Fibroblast of skin of scalp (primary cell): ENCODE measurements at places on chromosomes 7 and 10.

- DNase-seq, result peak; percentile 63
These were observed 19.0 kb upstream of the CLDN4 start for GRCh38 chr7:73811760-73812168.

- peak; percentile 72 for DNase-seq
These were observed 53.0 kb upstream of the MAGI2 start for GRCh38 chr7:79506481-79506880.

GRCh38 chr7:341841-342638 is 52.1 kb downstream of the FOXL3 start:
- no peak for DNase-seq

DNA sequence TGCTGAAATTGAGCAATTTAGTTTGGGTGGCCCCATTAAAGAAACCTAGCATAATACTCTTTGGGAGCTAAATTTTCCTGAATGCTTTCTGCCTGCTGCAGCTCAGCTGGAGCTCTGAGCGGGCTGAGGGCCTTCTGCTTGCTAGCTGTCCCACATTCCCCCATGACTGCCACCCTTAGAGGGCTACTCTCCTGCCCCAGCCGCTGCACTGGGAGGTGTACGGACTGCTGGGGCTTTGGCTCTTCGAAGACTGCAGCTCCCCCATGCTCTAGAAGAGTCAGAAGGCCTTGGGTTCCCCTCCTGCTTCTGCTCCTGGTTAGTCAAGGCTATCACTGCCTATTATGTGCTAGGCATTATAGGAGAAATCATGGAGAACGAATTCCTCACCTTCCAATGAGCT is 31.5 kb downstream of the BLVRA start:
- DNase-seq, result no peak

GRCh38 chr10:24010436-24010970 is 198.4 kb upstream of the KIAA1217 start:
- no peak for DNase-seq

DNA sequence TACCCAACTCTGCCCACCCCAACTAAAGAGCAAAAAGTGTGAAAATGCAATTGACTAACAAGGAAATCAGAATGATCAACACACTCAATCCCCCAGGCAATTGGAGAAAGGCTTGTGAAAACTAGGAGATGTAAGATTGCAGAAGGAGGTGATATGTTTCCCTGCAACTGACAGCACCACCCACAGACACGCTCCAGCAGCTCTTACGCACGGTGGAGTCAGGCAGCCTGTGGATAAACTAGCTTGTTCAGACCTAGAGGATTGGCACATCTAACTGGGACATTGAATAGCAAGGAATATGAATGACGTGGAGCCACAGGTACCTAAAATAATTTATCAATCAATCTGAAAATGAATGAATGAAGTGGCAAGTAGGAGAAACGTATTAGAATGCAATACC is 125.7 kb upstream of the MYO3A start:
- DNase-seq, result no peak

- no peak for DNase-seq
These were observed 22.1 kb downstream of the EXOC4 start for GRCh38 chr7:133275008-133275407.

DNA sequence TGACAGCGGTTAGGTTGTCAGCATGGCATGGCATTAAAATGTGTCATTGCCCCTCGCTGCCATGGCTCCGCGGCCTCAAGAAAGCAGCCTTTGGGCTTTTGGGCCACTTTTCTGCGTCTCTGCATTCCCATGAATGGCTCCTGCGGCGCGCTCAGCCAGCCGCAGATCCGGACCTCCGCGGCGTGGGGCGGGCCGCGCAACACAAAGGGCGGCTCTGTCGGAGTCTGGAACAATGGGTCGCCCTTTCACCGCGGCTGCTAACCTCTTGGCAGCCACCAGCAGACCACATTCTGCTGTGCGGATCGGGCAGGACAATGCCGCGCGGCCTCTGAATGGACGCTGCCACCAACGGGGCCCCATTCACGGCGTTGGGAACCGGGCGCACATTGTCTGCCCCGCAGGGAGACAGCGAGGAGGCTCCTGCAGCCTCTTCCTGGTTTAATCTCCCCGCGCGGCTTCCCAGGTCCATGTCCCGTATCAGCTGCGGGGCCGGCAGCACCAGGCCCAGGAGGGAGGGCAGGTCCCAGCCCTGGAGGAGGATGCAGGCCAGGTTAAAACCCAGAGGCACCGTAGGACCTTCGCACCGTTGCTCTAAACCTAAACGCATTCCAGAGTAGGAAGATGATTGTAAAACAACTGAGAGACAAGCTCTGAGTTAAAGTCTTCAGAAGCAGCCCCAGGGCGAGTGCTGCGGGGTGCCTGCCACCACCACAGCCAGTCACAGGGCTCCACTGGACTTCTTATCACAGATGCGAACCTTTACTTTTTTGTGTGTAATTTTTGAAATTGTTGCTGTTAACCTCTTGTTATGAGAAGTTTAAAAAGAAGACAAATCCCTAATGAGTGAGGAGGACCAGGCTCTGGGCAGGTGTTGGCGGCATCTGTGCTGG is 71.6 kb downstream of the NKX6-2 start:
- peak; percentile 20 for DNase-seq

GRCh38 chr10:16966991-16967865 is 150.0 kb upstream of the RSU1 start:
- peak; percentile 66 for DNase-seq

GRCh38 chr7:70470746-70471145 is 661.2 kb upstream of the GALNT17 start:
- DNase-seq, result no peak

GRCh38 chr10:17344206-17344605 is 110.2 kb downstream of the ST8SIA6 start:
- peak; percentile 73 for DNase-seq

DNA sequence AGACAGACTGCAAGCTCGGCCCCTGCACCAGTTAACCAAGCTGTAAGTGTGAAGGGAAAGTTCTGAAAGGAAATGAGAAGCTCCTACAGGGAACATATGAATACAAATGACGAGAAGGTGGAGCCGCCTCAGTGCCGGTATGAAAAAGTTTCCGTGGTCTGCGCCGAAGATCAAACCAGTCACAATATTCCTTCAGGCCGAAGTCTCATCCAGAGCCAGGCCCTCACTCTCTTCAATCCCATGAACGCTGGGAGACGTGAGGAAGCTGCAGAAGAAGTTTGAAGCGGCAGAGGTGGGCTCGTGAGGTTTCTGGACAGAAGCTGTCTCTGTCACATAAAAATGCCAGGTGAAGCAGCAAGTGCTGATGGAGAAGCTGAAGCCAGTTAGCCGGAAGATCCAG is 71.9 kb downstream of the CFAP46 start:
- no peak for DNase-seq

- DNase-seq, result peak; percentile 27
These were observed 80.6 kb downstream of the PRKAG2 start for GRCh38 chr7:151796091-151796870.

- no peak for DNase-seq
These were observed 282.4 kb downstream of the ADARB2 start for GRCh38 chr10:1454951-1455350.

DNA sequence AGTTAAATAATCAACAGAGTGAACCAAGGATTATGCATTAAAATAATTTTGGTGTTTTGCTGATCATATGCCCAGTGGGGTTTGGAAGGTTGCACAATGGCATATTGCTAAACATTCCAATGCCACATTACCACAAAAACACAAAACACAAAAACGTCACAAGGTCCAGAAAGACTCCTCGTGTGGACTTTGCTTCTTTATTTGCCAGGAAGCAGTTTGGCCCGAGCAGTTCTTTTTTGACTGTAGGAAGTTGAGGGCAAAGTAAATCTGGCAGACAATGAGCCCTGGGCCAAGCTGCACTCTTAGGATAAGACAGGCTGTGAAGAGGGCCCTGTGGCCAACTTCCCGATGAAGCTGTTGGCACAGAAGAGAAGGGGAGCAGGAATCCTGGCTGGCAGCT is 39.2 kb upstream of the SLC35B4 start:
- no peak for DNase-seq

GRCh38 chr7:27071622-27072390 is 24.0 kb downstream of the HOXA1 start:
- DNase-seq, result no peak

- no peak for DNase-seq
These were observed 40.8 kb upstream of the DLD start for GRCh38 chr7:107850216-107850615.

GRCh38 chr10:101752241-101752640 is 23.7 kb downstream of the FGF8 start:
- DNase-seq, result no peak

DNA sequence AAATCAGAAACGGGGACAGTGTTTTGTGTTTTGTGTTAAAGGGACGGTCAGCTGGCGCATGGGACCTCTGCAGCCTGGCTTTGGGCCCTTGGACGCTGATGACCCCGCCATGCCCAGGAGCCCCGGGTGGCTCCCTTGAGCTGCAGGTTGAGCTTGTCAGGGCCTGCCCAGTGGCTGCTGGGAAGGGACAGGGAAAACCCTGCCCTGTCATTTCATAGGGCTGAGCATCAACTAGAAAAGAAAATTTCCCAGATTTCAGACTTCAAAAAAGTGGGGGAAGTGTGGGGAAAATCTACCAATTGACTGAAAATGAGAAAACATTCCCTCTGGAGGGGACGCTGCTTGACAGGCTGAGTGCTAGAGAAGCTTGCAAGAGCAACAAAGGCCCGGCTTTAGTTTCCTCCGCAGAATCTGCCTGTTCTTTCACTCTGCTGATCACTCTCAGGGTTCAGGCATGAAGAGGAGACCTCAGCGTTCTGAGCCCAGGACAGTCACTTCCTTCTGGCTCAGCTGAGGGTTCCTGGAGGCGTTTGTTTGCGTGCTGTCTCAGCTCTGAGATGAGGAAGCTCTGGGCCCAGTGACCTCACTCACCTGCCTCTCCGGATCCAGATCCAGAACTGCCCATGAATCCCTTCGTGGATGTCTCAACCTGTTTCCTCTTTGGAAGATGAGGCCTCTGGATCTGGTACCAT is 18.6 kb upstream of the DNAJB6 start:
- DNase-seq, result no peak

DNA sequence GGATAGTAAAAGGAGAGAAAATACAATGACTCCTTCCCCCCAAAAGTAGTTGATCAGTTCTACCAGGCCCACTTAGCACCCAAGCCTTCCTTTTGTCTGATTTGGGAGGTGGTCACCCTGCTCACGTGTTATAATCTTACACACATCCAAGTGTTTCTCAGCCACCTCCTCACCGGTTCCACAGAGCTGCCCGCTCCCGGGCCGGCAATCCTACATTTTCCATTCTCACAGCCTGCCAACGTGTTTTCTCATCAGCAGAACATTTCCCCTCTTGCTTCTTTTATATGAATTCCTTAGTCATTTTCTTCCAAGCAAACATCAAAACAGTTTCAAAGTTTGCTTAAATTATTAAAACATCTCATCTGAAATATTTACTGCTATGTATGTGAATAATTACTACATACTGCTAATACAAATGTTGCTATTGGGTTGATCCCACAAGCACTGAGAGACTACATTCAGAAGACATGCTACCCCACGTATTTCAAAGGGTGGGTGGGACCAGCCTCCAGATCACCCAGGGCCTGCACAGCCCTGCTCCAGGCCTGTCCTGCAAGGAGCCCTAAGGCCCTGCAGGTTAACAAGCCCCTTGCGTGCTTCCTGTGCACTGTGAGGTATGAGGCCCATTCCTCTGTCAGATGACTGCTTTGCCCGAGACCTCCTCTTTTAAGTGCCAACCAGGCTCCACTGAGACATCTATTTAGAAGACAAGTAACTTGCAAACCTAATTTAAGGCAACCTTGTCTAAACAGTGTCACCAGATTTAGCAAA is 75.3 kb downstream of the GRB10 start:
- DNase-seq, result no peak

DNA sequence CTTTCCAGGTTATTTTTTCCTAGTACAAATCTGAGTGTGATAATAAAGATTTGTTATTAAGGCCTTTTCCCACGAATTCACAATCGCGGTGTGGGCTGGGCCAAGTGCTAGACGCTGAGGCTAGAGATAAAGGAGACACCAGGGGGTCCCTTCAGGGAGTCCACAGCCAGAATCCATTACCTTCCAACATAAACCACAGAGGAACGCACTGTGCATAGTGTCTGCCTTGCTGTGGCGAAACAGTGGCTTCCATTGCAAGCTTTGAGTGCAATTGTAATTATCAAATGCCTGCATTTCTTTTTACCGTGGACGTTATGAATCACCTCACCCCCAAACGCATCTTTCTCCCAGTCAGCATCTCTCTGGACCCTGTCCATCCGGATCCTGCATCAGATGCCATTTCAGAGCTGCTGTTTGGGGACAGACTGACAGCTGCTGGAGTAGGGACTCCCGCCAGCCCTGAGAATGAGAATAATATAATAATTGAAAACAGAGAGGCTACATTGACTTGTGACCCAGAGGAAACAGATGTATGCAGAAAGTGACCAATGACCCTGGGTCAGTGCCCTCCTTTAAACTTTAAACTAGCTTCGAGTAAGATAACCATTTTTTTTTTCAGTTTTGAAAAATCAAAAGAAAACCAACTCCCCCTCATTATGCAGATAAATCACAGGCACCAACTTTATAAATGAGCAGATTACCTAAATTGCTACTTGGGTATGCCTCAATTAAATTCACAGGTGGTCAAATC is 456.2 kb upstream of the NRP1 start:
- no peak for DNase-seq

GRCh38 chr7:91550931-91551330 is 286.7 kb downstream of the FZD1 start:
- DNase-seq, result no peak
